Sciatic nerve (tissue), 2 donors: ENCODE measurements at places on chromosomes 7 and 10.

DNA sequence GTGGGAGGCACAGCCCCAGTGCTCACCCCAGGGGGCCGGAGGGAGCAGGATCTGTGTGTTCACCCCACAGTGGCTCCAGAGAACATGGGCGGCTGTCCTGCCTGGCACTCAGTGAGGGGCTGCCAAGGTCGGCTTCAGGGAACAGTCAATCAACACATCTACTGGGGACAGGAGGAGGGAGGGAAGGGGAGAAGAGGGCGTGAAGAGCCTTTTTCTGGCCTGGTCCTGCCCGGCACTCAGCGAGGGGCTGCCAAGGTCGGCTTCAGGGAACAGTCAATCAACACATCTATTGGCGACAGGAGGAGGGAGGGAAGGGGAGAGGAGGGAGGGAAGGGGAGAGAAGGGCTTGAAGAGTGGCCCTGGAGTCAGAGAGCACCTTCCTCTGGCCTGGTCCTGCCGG is 184.9 kb downstream of the ADARB2 start:
- no peak for DNase-seq

DNA sequence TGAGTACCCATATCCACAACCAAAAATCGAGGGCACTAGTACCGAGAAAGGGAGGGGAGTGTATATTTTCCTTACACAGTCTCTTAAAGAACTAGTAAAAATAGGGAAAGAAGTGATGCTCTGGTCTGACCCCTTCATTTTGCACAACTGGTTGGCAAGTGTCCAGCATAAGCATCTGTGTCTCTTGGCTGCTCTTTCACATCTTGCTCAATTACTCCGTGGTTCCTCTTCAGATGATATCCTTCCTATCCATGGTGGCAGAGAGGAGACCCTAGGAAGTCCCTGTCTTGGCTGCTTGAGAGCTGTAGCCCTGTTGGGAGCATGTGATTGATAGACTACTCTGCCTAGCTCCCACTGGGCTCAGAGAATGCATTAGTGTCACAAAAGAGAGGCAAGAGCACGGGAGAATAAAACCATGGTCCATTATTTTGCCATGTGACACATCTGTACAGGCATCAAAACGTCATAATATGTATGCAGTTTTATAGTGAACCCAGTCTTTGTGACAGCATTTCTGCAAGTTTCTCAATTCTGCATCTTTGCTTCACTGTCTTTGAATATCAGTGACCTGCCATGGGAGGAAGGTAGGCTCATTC is 111.8 kb upstream of the ANKRD1 start:
- DNase-seq: peak; percentile 70

DNA sequence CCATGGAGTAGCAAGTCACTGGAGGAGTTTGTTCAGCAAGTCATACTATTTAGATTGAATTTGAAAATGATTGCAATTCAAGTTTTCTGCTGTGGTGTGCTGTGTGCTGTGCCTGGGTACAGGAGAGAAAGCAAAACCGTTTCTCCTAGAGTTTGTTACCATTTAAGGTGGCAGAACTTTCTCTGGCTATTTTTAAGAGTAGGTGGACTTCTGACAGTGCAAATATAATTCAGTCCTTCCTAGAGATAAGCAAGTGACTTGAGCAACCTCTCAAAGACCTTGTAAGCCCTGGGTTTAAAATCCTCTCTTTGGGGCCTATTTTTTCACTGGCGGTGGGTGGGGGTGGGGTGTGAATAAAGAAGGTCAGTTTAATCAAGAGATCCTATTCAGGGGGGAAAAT is 42.9 kb upstream of the FGL2 start:
- no peak for DNase-seq

GRCh38 chr7:34131371-34131770 is 226.0 kb downstream of the BMPER start:
- no peak for DNase-seq

- DNase-seq: no peak
These were observed 221.9 kb upstream of the SEMA3C start for GRCh38 chr7:81140775-81141174.
